ENCODE measurements at places on chromosomes 5 and 9.
A peak's percentile ranks its signal among the peaks of the same experiment; 100 is the strongest.

DNA sequence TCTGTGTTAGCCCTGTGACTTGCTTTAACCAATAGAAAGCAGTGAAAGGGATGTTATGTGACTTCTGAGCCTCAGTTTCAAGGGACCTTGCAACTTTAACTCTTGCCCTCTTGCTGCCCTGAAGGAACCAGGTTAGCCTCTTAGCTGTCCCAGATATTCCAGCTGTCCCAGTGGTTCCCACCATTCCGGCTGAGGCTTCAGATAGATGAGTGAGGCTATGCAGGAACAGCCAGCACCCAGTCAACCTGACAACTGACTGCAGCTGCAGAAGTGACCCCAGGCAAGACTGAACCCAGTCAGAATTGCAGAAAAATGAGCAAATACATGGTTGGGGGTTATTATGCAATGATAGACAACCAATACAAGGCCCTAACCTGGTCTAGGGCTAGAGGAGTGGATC is 10.4 kb upstream of the CDC23 start:
- no peak for DNase-seq

- peak; percentile 64 for DNase-seq
These were observed 25.2 kb downstream of the SLC28A3 start for GRCh38 chr9:84315278-84315877.

- DNase-seq, result no peak
These were observed 110.4 kb downstream of the NFIB start for GRCh38 chr9:14203356-14204056.

DNA sequence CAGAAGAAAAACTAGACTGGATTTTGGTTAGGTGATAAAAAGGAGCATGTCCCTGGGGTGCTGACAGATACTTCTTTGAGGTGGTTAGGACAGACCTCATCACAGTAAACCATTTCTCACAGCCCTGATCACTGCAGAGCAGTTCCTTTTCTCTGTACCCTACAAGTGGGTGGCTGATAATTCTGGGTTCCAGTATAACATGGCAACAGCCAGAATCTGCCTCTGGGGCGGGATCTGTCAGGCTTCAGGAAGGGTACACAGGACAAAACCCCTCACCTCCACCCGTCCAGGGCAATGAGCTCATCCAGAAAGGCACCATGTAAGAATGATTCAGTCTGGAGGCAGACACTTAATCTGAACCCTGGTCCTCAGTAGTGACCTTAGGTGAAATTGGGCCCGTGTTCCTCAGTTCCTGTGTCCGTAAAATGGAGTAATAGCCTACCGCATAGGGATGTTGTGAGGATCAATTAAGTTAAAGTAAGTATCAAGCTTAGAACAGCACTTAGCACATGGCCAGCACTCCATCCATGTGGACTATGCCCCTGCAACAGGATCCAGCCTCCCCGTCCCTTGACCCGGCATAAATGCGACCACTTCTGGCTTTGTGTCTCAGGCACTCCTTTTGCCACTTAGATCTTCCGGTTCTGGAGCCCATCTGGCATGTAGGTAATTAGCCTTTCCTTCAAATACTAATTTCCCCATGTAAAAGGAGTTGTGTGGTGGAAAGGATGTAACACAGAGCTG is 129.2 kb downstream of the LHFPL2 start:
- DNase-seq, result no peak

GRCh38 chr9:127113191-127113972 is 9.1 kb downstream of the ANGPTL2 start:
- DNase-seq, result no peak

DNA sequence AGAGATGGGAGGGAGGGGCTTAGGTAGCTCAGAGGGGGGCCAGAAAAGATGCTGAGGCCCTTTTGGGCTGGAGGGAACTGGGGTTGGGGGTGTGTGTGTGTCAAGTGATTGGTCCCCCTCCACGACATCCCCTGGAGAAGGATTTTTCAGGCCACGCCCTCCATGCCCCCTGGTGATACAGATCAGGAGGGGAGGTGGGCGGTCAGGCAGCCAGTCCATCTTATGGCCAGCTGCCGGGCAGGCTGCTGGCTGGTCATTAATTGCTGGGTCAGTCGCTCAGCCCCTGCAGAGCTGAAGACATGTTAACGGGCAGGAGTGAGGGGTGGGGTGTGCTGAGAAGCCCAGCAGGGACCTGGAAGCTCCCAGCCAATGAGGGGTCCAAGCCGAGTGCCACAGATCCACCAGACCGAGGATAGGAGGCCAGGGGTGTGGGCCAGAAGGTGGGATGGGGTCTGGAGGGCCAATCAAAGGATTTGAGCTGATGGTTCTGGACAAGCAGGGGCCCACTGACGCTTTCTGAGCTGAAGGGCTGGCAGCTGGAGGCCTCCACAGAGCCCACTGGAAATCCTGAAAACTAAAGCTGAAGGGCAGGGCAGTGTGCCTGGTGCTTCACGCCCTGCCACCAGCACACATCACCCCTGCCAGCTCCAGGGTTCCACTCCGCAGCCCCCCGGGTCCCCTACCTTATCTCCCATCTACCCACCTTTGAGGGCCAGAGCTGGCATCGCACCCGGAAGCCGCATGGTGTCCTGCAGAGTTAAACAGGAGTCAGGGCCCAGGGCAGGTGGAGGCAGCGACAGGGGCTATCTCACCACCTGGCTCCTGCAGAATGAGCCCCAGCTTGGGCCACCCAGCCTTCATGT is 19.1 kb downstream of the PDGFRB start:
- DNase-seq, result no peak

GRCh38 chr9:110745676-110746075 is 77.1 kb downstream of the MUSK start:
- DNase-seq, result no peak

- no peak for DNase-seq
These were observed 240.2 kb downstream of the IRX1 start for GRCh38 chr5:3835811-3836210.

DNA sequence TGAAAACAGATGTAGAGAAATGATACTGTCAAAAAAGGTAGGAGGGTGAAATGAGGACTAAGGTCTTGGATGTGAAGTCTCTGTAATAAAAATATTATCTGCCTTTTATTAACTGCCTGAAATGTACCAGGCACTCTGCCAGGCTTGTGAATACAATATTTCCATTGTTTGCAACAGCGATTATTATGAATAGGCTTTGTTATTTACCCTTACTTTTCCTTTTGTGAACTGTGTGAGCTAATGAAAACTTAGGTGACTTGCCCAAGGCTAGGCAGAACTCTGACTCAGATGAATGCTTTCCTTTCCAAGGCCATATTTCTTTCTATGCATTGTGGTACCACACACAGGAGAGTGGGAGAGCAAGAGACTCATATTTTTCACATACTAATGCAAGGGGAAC is 204.1 kb downstream of the CDH12 start:
- no peak for DNase-seq

- DNase-seq, result no peak
These were observed 69.1 kb upstream of the NR4A3 start for GRCh38 chr9:99752417-99753109.

GRCh38 chr9:89134709-89135108 is 43.9 kb downstream of the SHC3 start:
- DNase-seq, result no peak

GRCh38 chr9:2023042-2023441 is 7.9 kb downstream of the SMARCA2 start:
- DNase-seq, result no peak

GRCh38 chr5:169650701-169651331 is 13.7 kb downstream of the DOCK2 start:
- no peak for DNase-seq

GRCh38 chr9:133977421-133978201 is 14.5 kb downstream of the VAV2 start:
- DNase-seq, result no peak

DNA sequence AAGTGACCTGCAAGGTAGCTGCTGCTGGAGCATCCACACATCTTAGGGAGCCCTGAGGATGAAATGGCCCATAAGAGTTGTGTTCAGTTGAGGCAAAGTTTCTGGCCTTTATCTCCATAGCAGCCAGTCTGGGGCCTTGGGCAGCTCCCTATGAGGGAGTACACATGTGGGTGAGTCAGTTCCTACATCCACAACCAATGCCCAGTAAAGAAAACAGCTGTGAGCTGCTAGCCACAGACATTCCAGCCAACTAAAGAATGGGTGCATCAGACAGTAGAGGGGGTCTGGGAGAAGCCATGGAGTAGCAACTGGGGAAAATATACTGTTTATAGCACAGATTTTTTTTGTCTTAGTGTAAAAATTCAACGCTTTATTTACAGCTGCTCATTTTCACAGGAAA is 720.7 kb downstream of the TLE1 start:
- DNase-seq, result no peak
